ENCODE measurements at places on chromosomes 13 and 19. TPM values are rescaled to one million over a fixed set of nuclear protein-coding genes. Genes with fewer than 3 reads are reported as not detected.

Gene OLFM4
- total RNA-seq = 0.29 TPM

Gene CALR3
- total RNA-seq = not detected

Gene SPACA4
- total RNA-seq = not detected

Gene SLAIN1
- not detected for total RNA-seq

Gene CYP4F22
- total RNA-seq = not detected

Gene IZUMO1
- not detected for total RNA-seq

Gene LSR
- 0.29 TPM for total RNA-seq

Gene LILRB1
- not detected for total RNA-seq

Gene RANBP3
- 40.5 TPM for total RNA-seq

Gene CEACAM8
- not detected for total RNA-seq

Gene CCNA1
- not detected for total RNA-seq

Gene LILRA5
- total RNA-seq = 0.36 TPM

Gene BABAM1
- 76.7 TPM for total RNA-seq

Gene FXYD1
- not detected for total RNA-seq

Gene LILRB3
- not detected for total RNA-seq

Gene ATP4A
- not detected for total RNA-seq

GRCh38 chr13:39481491-39481890 is 121.5 kb downstream of the LHFPL6 start:
- DNase-seq = no peak

DNA sequence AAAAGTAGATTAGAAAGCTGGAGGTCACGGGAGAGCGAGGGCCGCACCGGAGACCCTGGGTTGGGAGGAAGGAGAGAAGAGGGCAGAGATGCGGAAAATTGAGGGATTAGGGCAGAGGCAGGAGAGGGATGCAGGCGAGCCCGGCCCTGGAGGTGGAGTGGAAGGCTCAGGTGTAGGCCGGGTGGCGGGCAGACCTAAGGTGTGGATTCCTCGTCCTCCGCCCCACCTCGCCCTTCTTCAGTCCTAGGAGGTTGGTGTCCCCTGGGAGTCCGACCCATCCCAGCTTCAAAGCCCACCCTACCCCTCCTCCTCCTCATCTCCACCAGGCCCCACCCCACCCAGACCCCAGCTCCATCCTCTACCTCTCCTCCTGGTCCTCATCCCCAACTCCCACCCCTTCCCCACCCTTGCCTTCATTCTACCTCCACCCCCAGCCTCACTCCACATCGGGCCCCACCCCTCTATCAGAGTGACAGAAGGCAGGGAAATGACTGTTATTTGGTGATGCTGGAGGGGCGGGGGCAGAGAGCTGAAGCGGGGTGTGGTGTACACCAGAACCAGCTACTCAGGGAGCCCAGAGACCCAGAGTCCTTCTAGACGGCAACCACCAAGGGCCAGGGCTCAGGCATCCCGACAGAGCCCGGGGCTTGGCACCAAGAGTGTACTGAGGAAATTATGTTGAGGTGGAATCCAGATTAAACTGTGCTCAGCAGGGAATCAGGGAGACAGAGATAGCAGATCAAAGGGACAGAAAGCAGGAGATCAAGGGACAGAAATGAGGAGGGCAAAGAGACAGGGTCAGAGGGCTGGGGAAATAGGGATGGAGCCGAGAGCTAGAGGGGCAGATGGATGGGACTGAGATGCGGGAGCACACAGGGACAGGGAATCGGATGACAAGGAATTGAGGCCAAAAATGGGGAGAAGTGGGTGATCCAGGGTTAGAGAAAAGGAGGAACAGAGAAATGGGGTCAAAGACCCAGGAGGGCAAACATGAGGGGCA is 6.4 kb downstream of the ERFL start:
- no peak for DNase-seq

- no peak for DNase-seq
These were observed 363.1 kb downstream of the EFNB2 start for GRCh38 chr13:106172176-106172905.

DNA sequence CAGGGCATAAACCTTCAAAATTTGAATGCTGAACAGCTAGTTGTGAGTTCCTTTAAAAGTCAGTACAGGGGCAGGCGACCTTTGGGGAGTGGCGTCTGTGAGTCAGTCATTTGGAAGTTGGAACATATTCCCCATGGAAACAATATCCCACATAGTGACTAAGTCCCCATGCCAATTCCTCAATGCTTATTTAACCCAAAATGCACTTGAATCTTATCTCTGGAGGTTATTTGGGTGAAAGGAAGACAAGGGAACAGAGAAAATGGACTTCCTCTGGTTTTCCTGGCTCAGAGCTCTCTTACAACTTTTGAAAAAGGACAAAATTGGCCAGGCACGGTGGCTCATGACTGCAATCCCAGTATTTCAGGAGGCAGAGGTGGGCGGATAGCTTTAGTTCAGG is 479.2 kb upstream of the NBEA start:
- DNase-seq = no peak

GRCh38 chr13:111540486-111540885 is 220.0 kb downstream of the TEX29 start:
- DNase-seq = no peak

DNA sequence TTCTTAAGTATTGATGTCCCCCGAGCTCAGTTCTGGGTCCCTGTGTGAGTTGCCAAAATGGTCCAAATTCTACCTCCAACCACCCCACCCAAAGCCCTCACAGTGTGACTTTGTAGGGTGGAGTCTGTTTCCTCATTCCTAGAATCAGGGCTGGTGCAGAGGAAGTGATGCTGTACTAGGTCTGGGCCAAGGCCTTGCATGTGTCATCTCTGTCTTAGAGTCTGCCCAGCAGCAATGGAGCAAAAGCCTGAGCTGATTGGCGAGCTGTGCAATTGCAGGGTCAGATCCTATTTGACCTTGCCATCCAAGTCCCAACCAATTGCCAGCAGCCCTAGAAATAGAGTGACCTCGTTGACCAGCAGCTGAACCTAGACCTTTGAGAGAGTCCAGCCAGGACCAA is 97.0 kb upstream of the ANKRD10 start:
- no peak for DNase-seq

DNA sequence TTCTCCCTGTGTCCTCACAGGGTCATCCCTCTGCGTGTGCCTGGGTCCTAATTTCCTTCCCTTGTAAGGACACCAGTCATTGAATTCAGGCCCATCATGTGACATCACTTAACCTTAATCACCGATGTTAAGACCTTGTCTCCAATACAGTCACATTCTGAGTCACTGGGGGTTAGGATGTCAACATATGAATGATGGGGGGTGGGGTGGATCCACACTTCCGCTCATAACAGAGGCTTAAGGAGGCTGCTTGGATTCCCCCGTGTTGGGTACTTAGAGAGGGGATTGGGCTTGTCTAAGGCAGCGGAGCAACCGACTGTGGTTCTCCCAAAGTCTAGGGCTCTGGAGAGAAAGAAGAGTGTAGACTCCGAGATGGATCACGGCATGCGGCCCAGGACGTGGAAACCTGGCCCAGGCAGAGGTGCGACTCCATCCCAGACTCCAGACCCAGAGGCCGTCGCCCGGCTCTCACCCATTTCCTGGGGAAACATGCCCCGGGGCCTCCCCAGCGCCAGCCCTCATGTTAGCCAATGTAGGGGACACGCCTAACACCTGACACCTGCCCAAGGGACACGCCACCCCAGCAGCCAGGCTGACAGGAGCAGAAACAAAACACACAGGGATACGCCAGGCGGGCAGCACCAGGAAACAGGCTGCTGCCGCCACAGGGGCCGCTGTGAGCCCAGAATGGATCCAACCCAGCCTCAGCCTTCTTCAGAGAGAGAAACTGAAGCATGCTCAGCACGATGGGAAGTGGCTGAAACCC is 17.1 kb upstream of the IGLON5 start:
- peak; percentile 72 for DNase-seq

DNA sequence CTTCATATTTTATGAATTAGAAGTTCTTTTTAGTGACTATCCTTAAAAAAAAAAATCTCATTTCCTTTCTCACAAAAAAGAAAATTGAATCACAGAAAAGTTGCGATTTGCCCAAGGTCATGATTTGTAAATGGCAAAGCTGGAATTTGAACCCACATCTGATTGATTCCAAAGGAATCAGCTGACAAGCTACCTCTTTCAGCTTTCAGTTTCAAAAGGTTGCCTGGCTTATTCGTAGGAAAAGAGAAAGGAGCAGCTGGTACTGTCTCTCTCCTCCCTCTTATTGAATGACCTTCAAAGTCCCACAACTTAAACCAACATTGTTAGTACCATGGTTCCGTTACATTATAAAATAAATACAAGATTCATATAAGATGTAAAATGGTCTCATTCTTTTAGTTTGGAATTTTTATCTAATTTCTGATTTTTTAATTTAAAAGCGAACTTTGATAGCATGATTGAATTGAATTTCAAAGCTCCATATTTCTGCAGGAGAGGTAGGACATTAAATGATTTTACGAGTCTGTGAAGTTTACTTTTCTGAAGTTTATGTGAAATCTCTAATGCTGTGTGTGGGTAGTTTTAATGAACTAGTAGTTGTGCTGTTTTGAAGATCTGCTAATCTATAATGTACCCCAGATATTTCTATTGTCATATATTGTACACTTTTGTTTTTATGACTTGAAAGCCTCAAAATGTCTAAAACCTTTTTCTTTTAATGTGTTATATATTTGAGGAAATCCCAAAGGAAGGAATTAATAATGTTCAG is 18.5 kb upstream of the KCTD4 start:
- DNase-seq = no peak

- DNase-seq = peak; percentile 92
These were observed 8.5 kb upstream of the PEX11G start for GRCh38 chr19:7497292-7497691.

DNA sequence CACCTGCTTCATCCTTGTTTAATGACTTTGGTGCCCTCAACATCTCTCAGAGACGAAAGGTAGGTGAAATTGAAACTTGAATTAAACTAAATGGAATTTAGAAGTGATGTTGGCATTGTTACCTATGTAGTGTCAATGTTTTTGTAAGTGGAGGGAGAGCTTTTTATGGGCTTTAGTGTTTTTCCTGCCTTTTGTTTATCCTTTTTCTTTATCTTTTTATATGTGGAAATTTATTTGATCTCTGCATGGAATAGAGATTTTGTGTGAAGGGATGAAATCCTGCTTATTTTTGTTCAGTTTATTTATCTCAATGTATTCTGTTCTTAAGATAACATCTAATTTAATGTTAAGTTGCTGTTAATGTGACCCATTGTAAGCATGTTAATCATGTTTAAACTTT is 39.5 kb downstream of the PAN3 start:
- no peak for DNase-seq

- peak; percentile 9 for DNase-seq
These were observed 460.8 kb downstream of the TBC1D4 start for GRCh38 chr13:75021151-75021550.

DNA sequence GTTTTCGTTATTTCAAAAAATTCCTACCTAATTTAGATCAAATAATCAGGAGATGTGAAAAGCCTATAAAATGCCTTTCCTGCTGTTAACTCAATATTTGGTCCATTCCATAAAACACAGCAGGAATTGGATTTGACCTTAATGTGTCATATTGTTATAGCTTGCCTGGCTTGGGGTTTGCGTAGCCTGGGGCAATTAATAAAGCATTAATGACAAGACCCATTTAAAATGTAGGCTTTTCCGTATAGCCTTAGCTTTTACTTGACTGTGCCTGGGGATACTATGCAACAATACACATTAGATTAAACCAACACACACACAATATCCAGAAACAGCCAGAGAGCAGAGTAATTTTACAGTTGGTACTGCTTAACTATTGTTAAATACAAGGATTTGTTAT is 117.2 kb upstream of the MAB21L1 start:
- no peak for DNase-seq

- DNase-seq = peak; percentile 94
These were observed 8.7 kb upstream of the ATP12A start for GRCh38 chr13:24671386-24672113.

DNA sequence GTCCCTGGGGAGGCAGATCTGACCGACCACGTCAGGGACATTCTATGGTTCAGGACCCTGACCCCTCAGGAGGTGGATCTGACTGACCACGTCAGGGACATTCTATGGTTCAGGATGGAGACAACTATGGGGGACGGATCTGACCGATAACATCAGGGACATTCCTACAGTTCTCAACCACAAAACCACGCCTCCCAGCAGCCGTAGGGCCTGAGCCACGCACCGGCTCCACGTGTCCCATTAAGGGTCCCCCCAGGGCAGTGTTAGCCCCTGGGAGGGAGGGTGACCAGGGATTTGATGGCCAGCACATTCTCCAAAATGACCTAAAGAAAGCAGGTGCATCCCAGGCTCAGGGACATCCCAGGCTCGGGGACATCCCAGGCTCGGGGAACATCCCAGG is 49.0 kb upstream of the C13orf46 start:
- no peak for DNase-seq

DNA sequence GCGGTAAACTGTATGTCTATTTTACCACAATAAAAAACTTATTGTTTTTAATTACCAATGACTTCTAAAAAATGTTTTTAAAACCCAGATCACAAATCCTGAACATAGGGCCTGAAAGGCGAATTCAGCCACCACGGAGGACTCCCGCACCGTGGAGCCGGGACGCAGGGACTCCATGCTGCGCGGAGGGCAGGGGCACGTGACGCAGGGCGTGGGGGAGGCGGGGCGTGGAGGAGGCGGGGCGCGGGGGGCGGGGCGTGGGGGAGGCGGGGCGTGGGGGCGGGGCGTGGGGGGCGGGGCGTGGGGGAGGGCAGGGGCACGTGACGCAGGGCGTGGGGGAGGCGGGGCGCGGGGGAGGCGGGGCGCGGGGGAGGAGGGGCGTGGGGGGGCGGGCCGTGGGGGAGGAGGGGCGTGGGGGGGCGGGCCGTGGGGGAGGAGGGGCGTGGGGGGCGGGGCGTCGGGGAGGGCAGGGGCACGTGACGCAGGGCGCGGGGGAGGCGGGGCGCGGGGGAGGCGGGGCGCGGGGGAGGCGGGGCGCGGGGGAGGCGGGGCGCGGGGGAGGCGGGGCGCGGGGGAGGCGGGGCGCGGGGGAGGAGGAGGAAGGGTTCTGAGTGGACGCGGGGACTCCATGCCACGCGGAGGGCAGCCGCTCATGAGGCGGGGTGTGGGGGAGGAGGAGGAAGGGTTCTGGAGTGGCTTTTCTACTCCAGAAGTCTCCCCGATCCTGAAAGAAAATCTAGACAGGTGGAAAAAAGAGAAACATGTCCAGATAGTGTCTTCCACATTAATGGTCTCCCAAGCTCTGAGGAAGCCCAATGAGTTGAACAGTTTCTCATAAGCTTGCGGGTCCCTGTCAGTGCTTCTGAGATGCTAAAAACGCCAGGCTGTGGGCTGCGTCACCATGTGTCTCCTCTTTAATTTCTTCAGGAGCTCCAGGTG is 4.4 kb upstream of the PROZ start:
- peak; percentile 98 for DNase-seq

- DNase-seq = no peak
These were observed 244.5 kb upstream of the CSNK1A1L start for GRCh38 chr13:37349916-37350315.

GRCh38 chr13:101424381-101425155 is 8.3 kb upstream of the NALCN start:
- no peak for DNase-seq
